ENCODE measurements at places on chromosomes 6 and 20.

DNA sequence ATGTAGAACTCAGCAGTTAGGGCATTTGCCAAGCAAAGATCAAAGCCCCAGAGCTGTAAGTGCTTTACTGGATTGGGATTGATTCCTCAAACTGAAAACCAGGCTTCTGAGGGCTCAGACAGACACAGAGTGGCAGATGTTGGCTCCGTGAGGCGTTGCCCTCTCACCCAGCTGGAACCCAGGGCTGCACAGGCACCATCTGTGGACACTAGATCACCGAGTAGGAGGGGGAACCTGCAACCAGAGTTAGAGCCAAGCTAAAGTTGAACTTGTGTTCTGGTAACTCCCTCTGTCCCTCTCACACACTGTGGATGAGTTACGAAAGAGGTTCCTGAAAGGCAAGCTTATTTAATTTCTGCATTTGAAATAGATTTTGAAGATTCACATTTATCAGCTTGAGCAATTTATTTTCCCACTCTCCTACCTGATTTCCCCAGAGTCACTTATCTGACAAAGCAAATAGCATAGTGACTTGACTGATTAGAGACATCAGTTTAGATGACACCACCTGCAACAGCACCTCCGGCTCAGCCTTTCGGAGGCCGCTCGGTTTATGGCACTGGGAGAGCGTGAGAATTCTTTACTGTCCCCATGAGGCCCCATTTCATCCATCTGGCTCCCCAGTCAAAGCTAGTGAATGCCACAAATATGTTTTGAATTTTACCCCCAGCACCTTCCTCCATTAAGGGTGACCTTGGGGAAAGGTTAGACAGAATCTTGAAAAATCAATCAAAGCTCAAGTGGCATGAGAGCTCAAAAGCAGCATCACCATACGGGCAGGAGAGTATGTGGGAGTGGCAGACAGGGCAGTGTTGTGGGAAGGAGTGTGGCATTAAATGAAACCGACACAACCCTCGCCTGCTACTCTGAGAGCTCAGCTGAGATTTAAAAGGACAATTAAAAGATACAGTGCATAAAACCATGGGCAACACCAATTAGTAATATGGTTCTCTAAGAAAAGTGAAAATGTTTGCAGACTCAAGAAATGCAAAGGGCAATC is 48.5 kb downstream of the RPF2 start:
- no peak for DNase-seq

DNA sequence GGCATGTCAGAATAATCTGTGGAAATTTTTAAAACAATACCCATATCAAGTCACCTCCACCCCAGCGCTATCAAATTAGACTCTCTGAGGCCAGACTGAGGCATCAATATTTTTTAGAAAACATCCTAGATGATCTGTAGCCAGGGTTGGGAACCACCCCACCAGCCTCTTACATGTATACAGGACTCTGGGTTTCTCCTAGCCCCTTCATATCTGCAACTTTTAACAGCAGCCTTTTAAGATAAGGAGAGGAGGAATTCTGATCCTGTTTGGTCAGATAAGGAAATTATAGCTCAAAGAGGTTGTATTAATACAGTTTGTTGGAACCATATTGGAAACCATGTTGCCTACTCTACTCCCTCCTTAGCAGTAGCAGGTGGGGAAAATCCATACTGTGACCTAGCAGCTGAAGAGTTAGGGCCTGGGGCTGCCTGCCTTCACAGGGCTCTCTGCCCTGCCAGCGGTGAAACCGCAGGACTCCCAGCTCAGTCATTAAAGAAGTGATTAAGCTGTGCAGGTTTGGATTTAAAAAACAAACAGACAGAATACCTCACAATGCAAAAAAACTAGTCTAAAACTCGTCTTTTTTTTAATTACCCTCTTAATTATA is 30.0 kb downstream of the BRPF3 start:
- DNase-seq, result no peak

DNA sequence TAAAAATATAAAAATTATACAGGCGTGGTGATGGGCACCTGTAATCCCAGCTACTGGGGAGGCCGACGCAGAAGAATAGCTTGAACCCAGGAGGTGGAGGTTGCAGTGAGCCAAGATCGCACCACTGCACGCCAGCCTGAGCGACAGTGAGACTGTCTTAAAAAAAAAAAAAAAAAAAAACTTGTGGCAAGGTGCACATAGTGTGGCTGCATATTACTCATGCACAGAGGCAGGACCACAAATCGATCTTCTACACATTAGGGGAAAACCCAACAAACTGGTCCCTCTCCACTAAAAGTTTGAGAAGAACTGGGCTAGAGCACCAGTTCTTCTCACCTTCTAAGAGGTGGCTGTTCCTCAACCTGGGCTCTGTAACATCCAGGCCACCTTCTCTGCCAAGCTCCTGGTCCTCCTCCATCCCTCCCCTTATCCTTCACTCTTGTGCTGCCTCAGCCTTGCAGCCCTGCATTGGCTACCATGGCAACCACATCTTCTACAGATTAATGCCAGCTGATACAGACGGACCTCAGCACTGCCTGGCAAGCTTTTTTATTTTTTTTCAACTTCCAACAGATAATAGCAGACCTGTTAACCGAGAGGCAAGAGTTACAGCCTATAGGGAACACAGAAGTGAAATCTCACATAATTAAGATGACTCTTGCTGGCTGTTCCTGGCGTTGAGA is 88.0 kb downstream of the ATP9A start:
- DNase-seq, result no peak

- DNase-seq, result no peak
Observed at GRCh38 chr20:54793291-54793992, 318.0 kb downstream of the DOK5 start.

GRCh38 chr6:34961574-34961973 is 72.5 kb downstream of the ANKS1A start:
- DNase-seq, result no peak

GRCh38 chr6:5524110-5524509 is 262.8 kb downstream of the FARS2 start:
- DNase-seq, result no peak

DNA sequence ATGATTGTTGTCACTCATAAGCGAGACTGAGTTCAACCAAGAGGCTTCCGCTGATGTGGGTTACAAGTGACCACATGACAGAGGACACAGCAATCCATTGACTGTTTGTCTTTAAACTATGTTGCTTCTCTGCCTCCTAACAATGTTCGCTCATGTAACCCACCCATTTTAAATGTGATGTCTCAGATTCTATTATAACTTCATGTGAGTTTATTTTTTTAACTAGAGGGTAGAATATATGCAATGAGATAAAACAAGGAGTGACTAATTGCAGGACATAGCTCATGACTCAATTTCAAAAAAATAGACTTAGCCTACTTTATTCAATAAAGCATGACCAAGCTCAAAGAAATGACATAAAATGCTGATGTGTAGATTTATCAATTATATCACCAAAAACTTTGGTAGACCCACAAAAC is 119.2 kb upstream of the SASH1 start:
- DNase-seq, result no peak

DNA sequence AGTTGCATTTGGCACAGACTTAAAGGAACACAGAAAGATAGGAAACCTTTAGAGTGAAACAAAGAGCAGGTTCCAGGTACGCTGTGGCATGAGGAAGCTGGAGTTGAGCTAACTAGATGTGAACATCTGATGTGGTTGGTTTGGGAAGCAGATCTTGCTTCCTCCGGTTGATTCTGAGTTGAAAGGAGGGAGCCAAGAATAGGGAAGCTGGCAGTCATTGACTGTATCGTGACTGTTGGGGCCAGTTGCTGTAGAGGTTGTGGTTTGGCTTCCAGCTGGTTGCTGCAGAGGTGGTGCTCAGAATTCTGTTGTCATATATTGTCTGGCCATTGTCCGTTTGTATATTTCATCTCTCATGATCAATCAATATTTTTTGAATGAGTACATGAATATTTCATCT is 325.9 kb downstream of the PLCB1 start:
- no peak for DNase-seq

DNA sequence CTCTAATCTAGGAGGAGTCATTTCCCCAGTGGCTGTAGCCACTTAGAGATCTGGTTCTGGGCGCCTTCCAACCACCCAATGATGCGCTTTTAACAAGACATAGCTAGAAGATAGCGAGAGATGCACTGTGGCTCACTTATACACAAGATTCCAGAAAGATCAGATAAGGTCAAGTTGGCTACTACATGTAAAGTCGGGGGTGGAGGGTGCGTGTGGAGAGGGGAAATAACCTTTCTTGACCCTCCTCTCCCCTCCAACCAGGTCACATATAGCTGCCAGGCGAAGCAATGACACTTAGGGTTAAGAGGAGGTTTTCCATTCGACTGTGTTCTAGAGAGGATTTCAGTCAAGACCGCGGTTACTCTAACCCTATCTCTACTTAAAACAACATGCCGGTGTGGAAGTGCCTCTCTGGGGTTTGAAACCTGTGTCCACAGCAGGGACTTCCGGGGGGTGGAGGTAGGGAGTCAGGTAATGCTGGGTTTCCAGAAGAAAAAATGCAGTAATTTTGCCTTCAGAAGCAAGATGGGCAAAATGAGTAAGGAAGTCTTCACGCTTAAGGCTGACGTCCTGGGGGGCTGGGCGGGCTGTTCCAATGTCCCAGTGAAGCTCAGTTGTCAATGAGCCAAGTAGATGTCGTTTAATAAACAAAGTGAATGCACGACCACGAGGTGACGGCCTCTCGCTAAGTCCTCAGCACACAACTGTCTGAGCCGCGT is 1.8 kb upstream of the SIM1 start:
- DNase-seq, result no peak

GRCh38 chr20:19048995-19049501 is 163.4 kb upstream of the SLC24A3 start:
- DNase-seq, result no peak

- peak; percentile 34 for DNase-seq
Observed at GRCh38 chr6:53734473-53735299, 60.1 kb upstream of the LRRC1 start.

- DNase-seq, result no peak
Observed at GRCh38 chr6:143536461-143536865, 24.9 kb upstream of the FUCA2 start.

DNA sequence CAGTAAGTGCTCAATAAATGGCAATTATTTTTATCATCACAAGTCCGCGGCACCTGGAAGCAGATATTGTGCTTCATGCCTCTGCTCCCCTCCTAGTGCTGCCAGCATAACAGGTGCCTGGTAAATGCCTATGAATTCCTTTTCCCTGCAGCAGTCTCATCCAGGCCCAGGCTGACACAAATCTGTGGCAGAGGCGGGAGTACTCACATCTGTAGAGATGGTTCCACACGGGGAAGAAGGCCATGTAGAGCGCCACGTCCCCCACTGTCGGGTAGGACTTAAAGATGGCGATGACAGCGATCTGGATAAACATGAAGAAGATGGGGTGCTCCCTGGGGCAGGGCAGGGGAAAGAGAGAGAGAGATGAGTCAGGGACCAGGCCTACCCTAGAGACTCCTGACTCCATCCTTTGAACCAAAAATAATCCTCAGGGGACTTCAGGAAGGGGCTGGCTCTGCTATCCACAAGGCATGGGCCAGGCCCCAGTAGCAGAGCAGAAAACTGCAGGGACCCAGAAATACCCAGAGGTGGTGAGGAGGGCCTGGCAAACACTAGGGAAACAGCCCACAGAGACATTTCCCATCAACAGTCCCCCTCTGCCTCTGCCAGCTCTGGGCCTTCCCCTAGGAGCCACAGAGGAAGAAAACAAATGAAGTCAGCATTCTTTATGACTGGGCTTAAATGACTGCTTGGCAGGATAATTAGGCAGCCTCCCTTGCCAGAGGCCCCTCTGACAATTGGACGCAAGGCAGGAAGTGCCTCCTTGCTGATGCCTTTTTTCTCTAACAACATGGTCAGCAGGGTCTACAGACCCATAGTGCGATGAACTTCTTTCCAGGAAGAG is 23.0 kb downstream of the MAP1LC3A start:
- DNase-seq, result no peak

DNA sequence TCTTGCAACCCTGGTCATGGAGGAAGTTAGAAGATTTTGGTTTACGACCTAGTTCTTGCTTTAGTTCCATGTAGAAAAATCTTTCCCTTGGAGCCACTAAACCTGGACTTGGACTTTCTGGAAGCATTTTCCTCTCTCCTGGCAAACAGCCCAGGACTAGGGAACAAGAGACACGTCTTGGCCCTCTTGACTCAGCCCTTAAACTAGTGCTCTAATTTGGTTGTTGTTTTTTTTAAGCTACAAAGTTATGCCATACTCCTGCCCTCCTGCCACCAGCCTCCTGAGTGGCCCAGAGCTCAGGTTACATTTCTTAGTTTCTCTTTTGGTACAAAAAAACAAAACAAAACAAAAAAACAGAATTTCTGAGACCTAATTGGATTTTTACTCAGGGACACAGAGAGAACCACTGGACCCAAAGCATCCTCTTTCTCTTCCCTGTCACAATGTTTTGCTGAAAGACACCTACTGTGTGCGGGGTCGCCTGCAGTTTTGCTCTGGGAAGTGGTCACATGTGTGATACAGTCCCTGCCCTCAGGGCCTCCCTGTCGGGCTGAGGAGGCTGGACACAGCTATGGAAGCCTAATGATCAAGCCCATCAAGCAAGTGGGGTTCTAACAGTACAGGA is 32.3 kb upstream of the SCUBE3 start:
- DNase-seq, result no peak

GRCh38 chr6:26322645-26323482 is 42.1 kb upstream of the BTN3A2 start:
- no peak for DNase-seq

GRCh38 chr6:52598123-52598823 is 21.4 kb upstream of the TRAM2 start:
- DNase-seq, result peak; percentile 60

DNA sequence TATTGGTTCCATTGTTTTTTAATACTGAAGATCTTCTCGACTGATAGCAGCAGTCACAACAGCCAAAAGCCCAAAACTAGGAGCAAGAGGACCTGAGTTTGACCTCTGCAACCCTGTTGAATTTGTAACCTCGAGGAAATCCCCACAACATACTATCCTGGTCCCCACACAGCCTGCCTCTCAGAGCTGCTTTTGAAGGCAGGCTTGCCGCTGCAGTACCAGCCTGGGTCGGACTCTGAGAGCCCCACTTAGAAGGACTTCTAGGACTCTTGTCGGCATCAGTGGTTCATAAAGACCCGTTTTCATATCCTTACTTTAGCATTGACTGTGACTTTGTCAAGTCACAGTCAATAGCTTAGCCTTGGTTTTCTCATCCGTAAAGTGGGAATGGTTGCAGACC is 49.3 kb downstream of the EBF4 start:
- DNase-seq, result no peak

DNA sequence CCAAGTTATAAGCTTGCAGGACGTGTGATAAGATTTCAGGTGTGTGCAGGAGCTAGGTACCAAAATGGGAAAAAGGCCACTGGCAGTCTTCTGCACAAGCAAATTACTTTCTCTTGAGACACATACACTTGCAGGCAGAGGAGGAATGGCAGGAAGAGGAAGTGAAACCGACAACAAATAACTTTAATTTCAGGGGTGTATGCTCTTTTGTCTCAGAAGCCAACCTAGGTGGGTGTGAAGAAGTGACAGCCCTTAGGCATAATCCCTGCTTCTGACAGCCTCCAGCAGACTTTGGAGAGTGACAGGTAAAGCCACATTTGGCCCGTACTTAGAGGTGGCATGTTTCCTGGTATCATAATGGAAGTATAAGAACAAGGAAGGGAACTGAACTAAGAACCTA is 118.8 kb upstream of the TRAF3IP2 start:
- DNase-seq, result no peak

- DNase-seq, result no peak
Observed at GRCh38 chr6:73743556-73743955, 47.6 kb downstream of the CD109 start.

- DNase-seq, result no peak
Observed at GRCh38 chr6:132357120-132357519, 44.2 kb downstream of the MOXD1 start.

GRCh38 chr20:9092113-9092512 is 23.2 kb downstream of the PLCB4 start:
- no peak for DNase-seq

GRCh38 chr6:10719964-10720264 is 3.0 kb upstream of the TMEM14C start:
- DNase-seq, result no peak
